ENCODE measurements at places on chromosomes 7 and 10.
A peak's percentile ranks its signal among the peaks of the same experiment; 100 is the strongest.

- DNase-seq: peak; percentile 37
These were observed 168.4 kb downstream of the PON1 start for GRCh38 chr7:95155965-95156364.

DNA sequence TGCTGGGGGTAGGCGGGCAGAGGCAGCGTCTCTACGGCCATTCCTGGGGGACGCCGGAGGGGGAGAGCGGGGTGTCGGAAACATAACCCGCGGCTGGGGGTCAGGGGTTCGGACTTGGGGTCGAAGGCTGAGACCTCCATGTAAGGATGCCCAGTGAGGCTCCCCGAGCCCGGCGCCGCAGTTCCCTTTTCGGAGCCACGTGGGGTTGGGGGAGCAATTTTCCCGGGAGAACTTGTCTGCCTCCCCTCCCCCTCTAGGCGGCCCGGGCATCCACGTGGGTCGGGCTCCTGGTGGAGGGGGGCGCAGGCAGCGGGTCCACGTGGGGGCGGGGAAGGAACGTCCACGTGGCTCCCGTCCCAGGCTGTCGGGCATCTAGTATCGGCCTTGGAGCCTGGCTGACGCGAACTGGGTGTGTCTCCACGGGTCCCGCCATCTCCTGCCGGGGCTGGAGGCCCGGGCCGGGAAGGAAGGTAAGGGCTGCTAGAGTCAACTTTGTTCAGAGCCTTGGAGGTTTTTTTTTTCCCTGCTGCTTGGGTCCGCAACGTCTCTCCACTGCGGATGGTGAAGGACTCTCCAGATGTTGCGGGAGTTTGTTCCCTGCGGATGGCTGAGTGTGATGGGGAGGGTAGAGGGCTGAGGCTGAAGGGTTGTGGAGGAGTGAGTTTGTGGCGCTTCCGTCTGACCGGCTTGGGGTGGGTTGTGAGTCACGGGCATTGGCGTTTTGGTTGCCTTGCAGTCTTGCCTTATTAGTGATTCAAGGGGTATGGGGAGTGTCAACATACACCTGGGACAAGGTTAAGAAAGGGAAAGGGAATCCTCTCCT is 744 bp downstream of the PPRC1 start:
- DNase-seq: peak; percentile 58

DNA sequence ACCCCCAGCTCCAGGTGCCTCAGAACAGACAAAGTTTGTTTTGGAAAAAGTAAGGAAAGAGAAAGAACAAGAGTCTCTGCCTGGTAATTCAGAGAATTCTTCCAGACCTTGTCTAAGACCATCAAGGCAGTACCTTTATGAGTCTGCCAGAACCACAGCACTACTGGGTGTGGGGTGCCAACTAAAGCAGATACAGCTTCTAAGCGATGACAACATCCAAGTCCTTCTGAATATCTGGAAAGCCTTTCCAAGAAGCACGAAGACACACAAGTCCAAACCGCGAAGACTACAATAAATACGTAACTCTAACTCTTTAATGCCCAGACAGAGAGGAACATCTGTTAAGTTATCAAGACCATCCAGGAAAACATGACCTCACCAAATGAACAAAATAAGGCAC is 94.3 kb downstream of the SIRT1 start:
- DNase-seq: no peak

- no peak for DNase-seq
These were observed 666.0 kb downstream of the SUGCT start for GRCh38 chr7:40800771-40801170.

DNA sequence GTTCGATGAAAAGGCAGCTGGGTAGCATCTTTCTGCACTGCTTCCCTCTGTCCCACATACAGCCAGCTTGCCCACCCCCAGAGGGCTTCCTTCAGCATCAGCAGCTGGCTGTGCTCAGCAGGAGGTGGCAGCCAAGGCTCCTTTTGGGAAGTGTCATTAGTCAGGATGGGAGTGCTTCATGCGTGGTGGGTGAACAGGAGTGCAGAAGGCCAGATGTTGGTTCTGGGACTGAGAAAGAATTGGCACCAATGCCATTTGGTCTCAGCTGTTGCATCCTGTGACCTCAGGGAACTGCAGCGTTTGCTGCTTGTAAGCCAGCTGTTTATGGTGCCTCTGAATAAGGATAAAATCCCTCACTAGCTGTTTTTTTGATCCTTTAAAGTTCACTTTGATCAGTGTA is 131.1 kb upstream of the SORCS3 start:
- no peak for DNase-seq

DNA sequence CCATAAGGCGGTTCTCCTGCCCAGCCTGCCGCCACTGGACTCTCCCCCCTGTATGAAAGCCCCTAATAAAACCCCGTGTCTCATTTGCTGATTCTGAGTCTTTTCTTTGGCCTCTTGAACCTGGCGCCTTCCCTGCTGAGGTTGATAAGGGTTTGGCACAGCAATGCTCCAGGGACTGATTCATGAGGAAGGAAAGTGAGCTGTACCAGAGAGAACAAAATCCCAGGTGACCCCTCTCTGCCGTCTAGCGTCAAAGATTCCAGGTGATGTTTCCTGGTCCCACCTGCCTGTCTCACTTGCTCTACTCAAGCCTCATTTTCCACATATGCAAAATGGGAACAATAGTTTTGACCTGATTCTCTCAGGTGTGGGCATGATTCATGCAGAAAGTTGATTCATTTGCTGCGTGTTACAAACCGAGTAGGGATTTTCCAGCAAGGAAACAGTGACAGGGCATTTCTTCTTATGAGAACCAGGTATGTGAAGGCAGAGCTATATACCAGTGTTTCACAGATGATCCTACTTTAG is 730.6 kb upstream of the IGFBP3 start:
- peak; percentile 34 for DNase-seq

- no peak for DNase-seq
These were observed 2.5 kb downstream of the TMEM178B start for GRCh38 chr7:141076377-141076776.

DNA sequence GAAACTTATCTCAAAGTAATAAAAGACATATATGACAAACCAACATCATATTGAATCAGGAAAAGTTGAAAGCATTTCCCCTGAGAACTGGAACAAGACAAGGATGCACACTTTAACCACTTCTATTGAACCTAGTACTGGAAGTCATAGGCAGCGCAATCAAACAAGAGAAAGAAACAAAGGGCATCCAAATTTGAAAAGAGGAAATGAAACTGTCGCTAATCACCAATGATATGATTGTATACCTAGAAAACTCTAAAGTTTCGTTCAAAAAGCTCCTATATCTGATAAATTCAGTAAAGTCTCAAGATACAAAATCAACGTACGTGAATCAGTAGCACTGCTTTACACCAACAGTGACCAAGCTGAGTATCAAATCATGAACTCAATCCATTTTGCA is 137.7 kb upstream of the TEX47 start:
- DNase-seq: no peak

- no peak for DNase-seq
These were observed 110.8 kb downstream of the ARID5B start for GRCh38 chr10:62012318-62012717.

GRCh38 chr10:80492848-80493521 is 38.9 kb downstream of the TSPAN14 start:
- no peak for DNase-seq

GRCh38 chr7:26543340-26543739 is 251.7 kb downstream of the SNX10 start:
- no peak for DNase-seq

GRCh38 chr10:72260976-72261783 is 12.5 kb upstream of the DDIT4 start:
- DNase-seq: peak; percentile 26

DNA sequence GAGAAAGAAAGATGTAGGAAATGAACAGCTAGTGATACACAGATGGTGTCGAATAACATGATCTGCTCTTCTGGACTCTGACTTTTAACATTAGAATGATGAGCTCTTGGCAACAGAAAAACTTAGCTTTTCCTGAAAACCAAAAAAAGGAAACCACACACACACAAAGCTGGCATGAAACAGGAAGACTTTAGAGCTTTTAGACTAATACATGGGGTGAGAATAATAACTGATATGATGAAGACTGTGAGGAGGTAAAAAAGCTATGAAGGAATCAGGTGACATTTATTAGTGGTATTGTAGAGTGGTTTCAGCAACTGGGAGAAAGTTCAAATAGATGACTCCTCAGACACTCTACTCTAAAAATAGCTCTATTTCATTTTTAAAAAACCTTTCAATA is 491.9 kb downstream of the PARD3 start:
- DNase-seq: no peak

GRCh38 chr7:30504301-30505173 is at the start of gene GGCT:
Gene GGCT, minus strand, starts transcription at chr7:30504829. Its CDS starts 120 bp downstream, at chr7:30504709.
- DNase-seq: peak; percentile 99

DNA sequence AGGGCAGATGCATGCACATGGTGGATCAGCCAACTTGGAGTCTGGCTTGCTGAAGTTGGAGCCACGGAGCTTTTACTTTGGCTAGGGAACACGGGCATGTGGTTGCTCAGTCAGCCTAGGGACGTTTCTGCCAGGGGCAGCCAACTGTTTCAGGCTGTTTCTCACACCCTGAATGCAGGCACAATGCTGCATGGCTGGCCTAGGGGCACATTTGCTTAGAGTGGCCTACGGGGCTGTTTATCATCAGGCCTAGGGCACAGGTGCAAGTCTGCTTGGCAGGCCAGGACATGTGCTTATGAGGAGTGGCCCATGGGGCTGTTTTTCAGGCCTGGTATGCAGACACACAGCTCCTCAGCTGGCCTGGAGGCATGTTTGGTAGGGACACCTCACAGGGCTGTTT is 107.4 kb downstream of the GSAP start:
- no peak for DNase-seq

- DNase-seq: no peak
These were observed 66.5 kb downstream of the ASB13 start for GRCh38 chr10:5599613-5600520.

GRCh38 chr10:112946649-112947048 is 3.4 kb upstream of the TCF7L2 start:
- no peak for DNase-seq

- peak; percentile 23 for DNase-seq
These were observed at the start of gene TMEM229A for GRCh38 chr7:124032369-124033094. Gene TMEM229A, minus strand, starts transcription at chr7:124033067. Its CDS starts 64 bp downstream, at chr7:124033003.

DNA sequence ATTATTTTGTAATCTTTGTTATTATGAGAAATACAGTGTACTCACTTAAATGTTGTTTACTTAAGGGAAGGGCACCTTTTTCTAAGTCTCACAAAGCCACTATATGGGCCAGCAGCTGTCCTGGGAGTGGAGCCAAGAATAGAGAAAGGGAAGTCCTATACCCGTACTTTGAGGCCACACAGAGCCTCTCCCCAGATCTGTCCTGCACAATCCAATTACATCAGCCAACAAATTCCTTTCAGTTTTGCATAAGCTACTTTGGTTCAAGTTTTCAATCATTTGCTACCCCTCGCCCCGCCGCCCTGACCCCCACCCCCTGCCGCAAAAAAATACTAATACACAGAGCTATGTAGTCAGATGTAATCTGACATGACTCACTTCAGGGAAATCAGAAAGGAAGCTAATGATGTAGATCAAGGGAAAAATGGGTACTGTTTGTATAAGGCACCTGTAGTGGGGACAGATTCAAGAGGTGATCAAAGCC is 297.4 kb upstream of the NEBL start:
- DNase-seq: peak; percentile 74

- peak; percentile 36 for DNase-seq
These were observed 29.3 kb upstream of the CCL24 start for GRCh38 chr7:75842836-75843446.

- no peak for DNase-seq
These were observed 148.8 kb upstream of the VWC2 start for GRCh38 chr7:49624611-49625010.

DNA sequence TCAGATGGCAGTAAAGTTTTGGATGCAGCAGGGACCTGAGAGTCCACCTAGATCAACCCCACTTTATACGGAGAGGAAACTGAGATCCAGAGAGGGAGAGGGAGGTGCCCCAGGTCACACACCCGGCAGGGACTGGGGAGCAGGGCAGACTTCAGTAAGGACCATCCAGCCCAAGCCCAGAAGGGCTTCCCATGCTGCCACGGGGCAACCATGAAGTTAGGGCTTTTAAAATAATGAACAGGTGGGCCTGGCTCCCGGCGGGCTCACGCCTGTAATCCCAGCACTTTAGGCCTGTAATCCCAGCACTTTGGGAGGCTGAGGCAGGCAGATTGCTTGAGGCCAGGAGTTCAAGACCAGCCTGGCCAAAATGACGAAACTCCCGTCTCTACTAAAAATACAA is 98.5 kb downstream of the HIP1 start:
- no peak for DNase-seq

GRCh38 chr7:147400221-147400689 is 1190.3 kb upstream of the C7orf33 start:
- DNase-seq: no peak

DNA sequence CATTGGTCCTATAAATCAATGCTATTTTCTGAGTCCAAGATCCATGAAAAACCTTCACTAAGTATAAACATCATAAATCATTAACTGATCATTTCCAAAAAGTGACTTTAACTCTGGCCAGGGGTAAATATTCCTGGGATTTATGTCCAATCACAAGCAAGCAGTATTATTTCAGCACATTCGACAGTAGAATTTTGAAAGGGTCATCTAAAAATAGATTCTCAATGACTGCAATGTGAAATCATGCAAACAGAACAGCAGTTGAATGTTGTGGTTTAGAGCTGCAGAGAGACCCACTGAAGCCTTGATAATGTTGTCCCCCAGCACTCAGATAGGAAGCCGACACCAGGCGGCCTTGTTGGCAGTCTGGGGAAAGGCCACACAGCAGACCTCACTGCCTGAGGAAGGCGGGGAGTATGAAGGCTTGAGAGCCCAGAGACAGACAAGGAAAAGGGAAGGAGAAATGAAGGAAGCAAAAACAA is 38.1 kb downstream of the FAM107B start:
- no peak for DNase-seq

- DNase-seq: no peak
These were observed 17.9 kb upstream of the KAT6B start for GRCh38 chr10:74808501-74808900.
